Activated gamma-delta T cell treated with anti-CD3 and anti-CD28 coated beads, Interleukin-2, amount 50 U/mL, for 16 hours (primary cell): ENCODE measurements at places on chromosomes 1 and 21.

GRCh38 chr1:43269627-43270375 lies at the start of gene TMEM125:
TSS of gene TMEM125 (plus strand) at chr1:43269983. CDS start at chr1:43272723, 2,740 bp downstream.
- DNase-seq, result no peak

GRCh38 chr1:163056831-163057230 lies 12.3 kb upstream of the RGS4 start:
- no peak for DNase-seq

GRCh38 chr1:232766904-232767303 lies 38.3 kb upstream of the MAP10 start:
- DNase-seq, result no peak

DNA sequence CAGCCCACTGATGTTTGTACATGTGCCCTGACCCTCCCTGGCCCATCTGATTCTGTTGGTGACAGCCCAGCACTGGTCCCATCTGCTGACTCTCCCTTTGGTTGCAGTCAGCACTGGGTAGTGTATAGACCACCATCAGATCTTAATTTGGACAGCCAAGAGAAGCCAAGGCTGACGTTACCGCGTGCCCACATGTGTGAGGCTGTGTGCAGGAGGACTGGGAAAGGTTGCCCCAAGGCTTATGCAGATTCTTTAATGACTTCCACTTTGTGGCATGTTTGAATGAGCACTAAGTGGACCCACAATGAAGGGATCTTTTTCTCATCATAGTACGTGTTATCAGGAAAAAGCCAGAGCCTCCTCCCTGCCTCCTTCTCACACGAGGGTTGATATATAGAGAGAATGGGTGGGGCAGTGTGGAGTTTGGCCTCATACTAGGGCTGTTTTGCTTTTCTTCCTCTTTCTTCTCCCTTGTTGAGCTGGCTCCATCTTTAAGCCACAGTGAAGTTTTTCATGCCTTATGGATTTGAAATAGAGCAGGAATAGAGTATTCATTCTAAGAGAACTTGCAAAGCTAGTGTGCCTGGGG lies 93.5 kb downstream of the NAV1 start:
- no peak for DNase-seq
